ENCODE measurements at places on chromosomes 7 and 10.

GRCh38 chr7:54874804-54875203 is 115.8 kb upstream of the SEC61G start:
- no peak for DNase-seq

DNA sequence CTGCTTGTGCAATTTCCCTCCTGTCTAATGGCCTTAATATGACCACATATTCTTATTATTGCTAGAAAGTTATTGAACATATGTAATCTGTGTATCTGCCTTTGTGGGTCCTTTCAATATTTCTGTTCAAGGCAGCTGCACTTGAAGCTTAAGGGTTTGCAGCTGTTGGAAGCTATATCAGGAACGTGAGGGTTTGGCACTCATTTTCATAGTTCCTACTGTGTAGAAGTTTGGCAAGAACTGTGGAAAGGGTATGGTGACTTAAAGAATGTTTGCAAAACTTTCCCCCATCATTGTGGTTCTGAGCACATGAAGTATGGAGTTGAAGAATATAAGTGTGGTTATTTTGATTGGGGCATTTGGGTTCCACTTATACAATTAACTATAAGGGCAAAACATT is 144.7 kb upstream of the SEMA3A start:
- DNase-seq = no peak

- no peak for DNase-seq
Observed at GRCh38 chr7:142568435-142569097, 180.7 kb upstream of the PRSS1 start.

- no peak for DNase-seq
Observed at GRCh38 chr7:2110610-2111396, 121.9 kb downstream of the MAD1L1 start.

- DNase-seq = no peak
Observed at GRCh38 chr7:48130658-48131108, 40.6 kb upstream of the ABCA13 start.

DNA sequence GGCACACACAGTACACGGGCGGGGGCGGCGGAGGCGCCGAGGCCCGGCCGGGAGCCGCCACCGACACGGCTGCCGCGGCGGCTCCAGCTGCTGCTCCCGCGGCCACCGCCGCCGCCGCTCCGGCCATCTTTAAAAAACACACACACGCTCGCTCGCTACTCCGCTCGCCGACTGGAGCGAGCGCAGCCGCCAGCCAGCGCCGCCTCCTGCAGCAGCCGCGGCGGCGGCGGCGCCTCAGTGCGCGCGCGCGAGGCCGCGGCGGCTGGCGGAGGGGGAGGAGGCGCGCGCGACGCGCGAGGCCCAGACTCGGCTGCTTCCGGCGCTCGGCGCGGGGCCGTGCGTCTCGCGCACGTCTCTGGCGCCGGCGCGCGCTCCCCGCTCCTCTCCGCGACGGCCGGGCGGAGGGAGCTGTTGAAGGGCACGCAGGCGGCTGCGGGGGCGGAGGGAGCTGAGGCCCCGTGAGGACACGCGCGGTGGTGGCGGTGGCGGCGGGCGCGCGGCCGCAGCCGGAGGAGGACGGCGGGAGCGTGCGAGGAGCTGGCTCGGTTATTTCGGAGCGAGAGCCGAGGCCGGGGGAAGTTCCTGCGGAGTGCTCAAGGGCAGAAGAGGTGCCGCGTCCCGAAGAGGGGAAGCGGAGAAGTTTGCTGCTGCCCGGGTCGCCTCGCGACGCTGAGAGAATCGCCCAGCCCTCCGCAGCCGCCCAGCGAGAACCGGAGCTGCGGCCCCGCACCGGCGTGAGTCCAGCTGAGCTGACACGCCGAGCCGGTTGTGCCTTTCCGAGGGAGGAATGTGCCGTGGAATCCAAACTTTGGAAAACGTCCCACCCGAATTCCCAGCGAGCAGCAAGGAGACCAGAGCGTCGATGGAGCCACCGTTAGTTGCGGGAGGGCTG is at the start of gene KDM7A:
Gene KDM7A, minus strand, starts transcription at position 173 of the 892 bp plus-strand sequence. Its CDS starts 46 bp downstream, at position 127.
- peak; percentile 86 for DNase-seq

- no peak for DNase-seq
Observed at GRCh38 chr7:424961-425793, 94.5 kb downstream of the PDGFA start.

DNA sequence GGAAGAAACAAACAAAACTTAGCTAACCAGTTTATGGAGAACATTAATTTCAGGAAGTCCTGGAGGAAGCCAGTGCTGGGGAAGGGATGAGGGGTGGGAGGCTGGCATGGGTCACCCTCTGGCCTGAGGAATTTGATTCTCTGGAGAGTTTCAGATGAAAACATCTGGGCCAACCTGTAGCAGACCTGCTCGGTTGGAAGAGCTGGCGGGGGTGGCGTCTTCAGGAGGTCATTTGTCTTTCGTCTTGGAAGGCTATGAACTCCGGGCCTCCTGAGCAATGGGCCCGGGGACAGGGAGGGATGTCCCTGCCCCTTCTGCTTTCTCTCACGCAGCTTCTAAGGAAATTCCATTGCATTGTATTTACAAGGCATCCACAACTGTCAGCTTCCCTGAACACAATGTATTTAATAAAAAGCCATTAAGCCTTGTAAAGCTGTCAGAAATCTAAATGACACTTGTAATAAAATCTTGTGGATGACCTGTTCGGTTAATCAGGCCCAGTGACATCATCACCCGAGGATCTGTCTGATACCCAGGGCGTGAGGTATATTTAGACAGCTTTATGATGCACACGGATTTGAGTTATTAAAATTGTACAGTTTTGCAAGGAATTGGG is 250.5 kb downstream of the RAB11FIP2 start:
- no peak for DNase-seq

- peak; percentile 38 for DNase-seq
Observed at GRCh38 chr10:122267849-122268737, 3.0 kb upstream of the BTBD16 start.

DNA sequence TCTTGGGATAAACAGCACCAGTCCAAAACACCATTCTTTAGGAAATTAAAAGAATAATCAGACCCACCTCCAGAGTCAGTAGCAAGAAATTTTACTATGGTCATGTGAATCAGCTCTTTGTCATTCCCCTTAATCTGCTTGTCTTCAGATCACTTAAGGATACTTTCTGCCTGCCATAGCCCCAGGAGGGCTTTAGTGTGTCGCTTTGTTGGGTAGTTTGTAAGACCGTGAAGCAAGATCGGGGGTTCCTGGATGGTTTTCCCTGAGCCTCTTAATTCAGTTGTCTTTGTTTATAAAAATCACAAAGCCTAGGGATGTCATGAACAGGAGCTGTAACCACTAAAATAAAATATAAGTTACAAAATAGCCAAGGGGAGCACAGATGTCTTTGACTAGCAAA is 223.6 kb downstream of the RELN start:
- no peak for DNase-seq

GRCh38 chr10:86337121-86337601 is 29.4 kb downstream of the GRID1 start:
- DNase-seq = no peak

DNA sequence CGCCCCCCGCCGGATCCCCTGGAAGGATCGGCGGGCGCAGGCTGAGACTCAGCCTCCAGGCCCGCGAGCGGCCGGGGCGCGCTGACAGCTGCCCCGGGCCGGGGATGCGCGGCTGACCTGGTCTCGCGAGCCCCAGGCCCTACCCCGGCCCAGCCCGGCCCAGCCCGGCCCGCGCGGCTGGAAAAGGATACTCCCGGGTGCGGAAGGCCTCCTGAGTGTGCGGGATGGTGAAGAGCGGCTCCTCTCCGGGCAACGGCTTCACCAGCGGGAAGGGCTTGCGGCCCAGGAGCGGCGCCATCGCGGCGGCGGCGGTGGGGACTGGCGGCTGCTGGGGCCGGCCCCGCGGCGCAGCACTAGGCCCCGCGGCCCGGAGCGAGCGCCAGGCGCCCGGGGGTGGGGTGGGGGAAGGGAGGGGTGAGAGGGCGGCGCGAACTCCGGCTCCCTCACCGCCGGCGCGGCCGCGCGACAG is 423 bp downstream of the BAZ1B start:
- DNase-seq = no peak

- no peak for DNase-seq
Observed at GRCh38 chr10:116774728-116775151, 32.4 kb upstream of the HSPA12A start.

GRCh38 chr7:84248843-84249242 is 54.3 kb upstream of the SEMA3A start:
- no peak for DNase-seq

- DNase-seq = no peak
Observed at GRCh38 chr10:123945325-123945920, 53.8 kb upstream of the CPXM2 start.

- DNase-seq = peak; percentile 71
Observed at GRCh38 chr10:101067356-101068083, 5.7 kb downstream of the KAZALD1 start.

- no peak for DNase-seq
Observed at GRCh38 chr7:17651863-17652385, 288.4 kb downstream of the SNX13 start.

- DNase-seq = no peak
Observed at GRCh38 chr7:106520962-106521514, 139.9 kb downstream of the CCDC71L start.

All from activated CD4-positive, alpha-beta T cell treated with anti-CD3 and anti-CD28 coated beads, Interleukin-2, amount 50 U/mL, for 1 hour (primary cell).